Left hindlimb (tissue), 1 donor: ENCODE measurements at places on chromosomes 6 and 20.

DNA sequence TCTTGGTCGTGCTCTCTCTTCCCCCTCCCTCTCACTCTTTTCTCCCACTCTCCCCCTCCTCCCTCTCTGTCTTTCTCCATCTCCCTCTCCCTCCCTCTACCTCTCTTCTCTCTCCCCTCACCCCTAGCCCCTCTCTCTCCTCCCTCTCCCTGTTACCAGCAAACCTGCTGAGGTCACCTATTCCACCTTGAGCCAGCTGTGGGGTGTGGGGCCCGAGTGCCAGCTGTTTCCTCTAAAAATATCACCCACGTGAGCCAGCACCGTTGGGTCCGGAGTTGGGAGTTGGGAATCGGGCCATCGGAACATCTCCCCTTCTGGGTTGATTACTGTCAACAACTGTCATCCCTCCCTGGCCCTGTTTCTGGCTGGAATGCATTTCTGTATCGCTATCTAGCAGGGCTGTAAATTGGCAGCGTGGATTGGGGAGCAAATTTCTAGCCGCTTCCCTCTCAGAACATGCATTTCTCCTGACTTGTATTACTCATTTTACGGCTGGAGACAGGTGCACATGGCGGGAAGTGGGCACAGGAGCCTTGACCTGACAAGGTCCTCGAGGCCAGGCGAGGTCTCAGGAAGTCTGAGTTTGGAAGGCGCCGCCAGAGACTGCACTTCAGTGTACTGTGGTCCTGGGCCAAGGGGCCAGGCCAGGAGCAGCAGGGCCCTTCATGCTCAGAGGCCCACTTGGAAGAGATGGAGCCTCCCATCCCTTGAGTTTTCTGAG lies 165.3 kb downstream of the CDH4 start:
- DNase-seq: no peak

- peak; percentile 35 for DNase-seq
Observed at GRCh38 chr6:130019326-130020072, 1.1 kb downstream of the L3MBTL3 start.

GRCh38 chr6:11607383-11607782 lies 69.8 kb downstream of the TMEM170B start:
- peak; percentile 56 for DNase-seq

GRCh38 chr6:7615611-7616383 lies 25.8 kb downstream of the SNRNP48 start:
- no peak for DNase-seq

- no peak for DNase-seq
Observed at GRCh38 chr20:44552950-44553908, 29.1 kb upstream of the PKIG start.

GRCh38 chr20:17570347-17571152 lies 675 bp downstream of the DSTN start:
- DNase-seq: peak; percentile 81

DNA sequence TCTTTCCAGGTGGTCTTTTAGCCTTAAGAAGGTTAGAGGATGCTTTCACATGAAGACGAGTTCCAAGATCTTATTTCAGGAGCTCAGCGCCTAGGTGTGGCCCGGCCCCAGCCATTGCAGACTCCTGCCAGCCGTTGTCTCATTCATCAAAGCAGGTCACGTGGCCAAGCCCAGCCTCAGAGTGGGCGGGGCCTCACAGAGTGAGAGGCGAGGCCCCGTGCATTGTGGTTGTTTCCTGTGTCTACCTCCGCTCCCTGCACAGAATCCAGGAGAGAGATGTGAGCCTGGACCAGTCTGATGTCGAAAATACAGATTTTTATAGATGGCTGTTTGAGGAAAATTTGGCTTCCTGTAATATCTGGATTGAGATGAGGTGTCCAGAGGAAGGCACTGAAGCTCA lies 49.2 kb upstream of the CST5 start:
- DNase-seq: no peak

DNA sequence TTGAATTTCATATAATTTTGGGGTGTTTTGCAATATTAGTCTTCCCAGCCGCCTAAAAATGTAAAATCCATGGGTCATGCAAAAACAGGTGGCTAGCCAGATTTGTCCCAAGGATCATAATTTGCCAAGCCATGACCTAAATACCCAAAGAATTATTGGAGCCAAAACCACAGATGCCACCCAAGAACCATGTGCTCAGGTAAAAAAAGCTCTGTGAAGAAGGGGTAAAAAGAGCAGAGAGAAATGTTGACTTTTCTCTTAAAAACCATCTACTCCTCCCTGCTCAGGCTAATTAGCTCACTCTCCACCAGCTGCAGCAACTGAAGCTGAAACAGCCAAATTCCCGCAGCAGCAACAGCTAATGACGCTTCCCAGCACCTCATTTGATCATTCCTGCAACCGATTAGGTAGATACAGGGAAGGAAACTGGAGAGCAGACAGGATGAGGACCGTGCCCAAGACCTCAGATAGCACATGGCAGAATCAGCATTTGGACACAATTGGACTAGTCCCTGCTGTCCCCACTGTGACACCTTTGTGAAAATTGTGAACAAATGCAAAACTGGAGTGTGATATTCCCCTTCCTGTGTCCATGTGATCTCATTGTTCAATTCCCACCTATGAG lies 107.9 kb upstream of the NXT1 start:
- no peak for DNase-seq

GRCh38 chr20:46216770-46217464 lies 91.4 kb downstream of the CDH22 start:
- DNase-seq: no peak

DNA sequence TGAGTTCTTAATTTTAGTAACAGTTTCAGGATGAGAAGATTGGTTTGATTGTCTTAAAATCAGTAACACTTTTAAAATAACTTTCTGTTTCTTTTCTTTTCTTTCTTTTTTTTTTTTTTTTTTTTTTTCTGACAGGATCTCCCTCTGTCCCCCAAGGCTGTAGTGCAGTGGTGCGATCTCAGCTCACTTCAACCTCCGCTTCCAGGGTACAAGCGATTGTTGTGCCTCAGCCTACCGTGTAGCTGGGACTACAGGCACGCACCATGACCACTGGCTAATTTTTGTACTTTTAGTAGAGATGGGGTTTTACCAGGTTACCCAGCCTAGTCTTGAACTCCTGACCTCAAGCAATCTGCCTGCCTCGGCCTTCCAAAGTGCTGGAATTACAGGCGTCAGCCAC lies 33.7 kb upstream of the KCNQ5 start:
- DNase-seq: no peak

GRCh38 chr6:124434421-124434820 lies 527.8 kb upstream of the RNF217 start:
- DNase-seq: no peak

- DNase-seq: no peak
Observed at GRCh38 chr6:143885116-143885515, 20.8 kb downstream of the ZC2HC1B start.

DNA sequence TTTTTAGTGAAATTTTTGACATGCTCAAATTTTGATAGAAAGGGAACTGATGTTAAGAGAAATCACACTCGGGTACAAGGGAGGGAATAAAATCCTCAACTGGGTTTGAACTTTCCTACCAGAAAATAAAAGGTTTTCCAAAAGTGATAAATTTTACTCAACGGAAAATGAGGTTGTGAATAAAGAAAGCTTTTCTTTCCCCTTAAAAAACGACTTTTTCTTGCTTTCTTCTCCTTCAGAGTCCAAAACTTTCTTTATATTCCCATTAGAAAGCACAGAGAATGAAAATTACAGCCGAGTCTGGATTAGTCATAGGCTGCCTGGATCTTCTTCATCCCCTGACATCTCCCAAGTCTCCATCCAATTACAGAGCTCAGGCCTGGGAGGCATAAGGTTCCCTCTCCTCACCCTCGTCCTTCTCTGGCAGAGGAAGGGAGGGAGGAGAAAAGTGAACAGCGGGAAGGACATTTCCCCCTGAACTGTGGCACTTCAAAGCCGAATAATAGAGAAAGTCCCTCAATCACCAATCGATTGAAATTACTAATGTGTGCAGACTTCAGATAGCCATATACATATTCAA lies 28.1 kb upstream of the QKI start:
- no peak for DNase-seq

- DNase-seq: no peak
Observed at GRCh38 chr6:134495203-134495889, 177.4 kb upstream of the SGK1 start.

DNA sequence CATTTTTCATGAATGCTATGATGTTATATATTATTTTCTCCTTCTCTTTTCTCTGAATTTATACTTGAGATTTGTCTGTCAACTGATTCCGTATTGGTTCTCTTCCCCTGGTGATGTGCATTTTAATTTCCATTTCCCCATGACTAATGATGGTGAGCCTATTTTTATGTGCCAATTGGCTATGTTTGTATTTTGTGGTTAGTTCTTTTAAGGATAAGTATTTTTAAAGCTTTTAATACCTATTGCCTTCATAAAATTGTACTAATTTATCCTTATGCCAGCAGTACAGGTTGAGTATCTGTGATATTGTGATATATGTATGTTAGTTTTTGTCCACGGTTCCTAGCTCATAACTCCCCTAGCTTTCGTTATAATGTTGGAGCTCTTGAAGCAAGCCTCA lies 2.8 kb downstream of the POLH start:
- no peak for DNase-seq

- no peak for DNase-seq
Observed at GRCh38 chr6:146868671-146869209, 270.0 kb downstream of the ADGB start.

DNA sequence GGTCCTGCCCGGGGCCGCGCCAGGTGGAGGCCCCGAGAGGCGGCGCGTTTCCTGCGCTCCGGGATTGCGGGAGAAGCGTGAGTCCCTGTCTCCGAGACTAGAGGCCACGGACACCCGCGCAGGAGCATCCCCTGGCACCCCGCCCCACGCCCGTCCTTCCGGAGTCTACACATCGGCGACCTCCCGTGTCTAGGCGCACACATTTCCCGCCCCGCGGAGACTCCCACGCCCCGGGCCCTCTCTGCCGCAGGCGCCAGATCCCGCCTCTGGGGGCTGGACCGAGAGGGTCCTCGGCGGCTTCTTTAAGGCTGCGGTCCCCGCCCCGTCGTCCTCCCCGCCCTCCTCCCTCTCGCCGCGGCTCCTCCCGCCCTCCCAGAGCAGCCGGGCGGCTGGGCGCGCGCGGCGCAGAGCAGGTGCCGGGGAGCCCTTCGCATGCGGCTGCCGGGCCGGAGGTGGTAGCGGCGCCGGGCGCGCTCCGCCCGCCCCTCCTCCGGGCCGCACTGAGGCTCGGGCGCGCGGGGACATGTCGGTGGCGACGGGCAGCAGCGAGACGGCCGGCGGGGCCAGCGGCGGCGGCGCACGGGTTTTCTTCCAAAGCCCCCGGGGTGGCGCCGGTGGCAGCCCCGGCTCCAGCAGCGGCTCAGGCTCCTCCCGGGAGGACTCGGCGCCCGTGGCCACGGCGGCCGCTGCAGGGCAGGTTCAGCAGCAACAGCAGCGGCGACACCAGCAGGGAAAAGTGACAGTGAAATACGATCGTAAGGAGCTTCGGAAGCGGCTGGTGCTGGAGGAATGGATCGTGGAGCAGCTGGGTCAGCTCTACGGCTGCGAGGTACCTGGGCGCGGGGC lies at the start of gene PPP1R14C:
Gene PPP1R14C, plus strand, starts transcription at position 375 of the 846 bp plus-strand sequence. Its CDS starts 149 bp downstream, at position 524.
- peak; percentile 68 for DNase-seq

DNA sequence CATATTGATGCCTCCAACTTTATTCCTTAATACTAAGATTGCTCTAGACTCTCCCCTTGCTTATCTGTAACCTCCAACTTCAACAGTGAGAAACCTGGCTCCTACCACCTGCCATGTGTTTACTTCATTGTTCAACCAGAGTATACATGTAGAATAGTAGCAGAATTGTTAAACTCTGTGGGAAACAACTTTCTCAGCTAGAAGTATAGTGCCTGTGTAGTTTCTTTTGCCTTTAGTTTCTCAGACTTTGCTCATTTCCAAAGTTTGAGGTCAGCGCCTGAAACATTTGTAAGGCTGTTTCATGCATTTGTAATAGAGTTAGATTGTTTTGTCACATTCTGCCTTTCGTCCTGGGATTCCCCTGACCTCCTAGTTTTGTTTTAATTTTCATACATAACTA lies 34.9 kb upstream of the HECA start:
- DNase-seq: no peak

DNA sequence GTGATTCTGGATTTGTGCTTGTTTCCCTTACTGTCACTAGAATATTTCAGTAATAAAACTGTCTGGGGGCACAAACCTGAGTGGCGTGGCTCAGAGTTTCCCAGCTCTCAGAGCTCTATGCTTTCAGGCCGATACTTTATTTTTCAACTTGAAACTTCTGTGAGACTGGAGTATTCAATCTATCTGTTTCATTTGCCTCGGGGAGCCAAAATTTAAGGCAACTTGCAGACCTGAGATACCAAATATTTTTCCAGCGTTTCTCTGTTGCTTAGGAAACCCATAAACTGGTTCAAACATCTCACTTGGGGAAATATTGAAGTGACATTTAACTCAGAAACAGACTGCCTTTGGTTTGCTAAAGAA lies 74.7 kb downstream of the SOBP start:
- no peak for DNase-seq

DNA sequence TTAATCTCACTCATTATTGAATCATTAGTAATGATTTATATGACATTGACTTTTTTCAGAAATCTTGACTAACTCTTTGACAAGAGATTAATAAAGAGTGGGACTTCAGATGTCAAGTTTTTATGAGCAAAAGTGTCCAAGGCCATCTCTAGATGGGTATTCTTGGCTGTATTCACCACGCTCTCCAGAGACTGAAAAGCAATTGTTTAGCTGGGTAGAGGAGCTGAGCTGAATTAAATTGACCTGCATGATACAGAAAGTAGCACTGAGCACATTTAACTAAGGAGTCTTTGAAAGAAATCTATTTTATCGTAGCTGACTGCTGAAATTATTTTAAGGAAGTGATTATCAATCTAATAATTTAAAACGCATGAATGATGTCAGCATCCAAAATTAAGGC lies 89.4 kb downstream of the LINC00237 start:
- no peak for DNase-seq

DNA sequence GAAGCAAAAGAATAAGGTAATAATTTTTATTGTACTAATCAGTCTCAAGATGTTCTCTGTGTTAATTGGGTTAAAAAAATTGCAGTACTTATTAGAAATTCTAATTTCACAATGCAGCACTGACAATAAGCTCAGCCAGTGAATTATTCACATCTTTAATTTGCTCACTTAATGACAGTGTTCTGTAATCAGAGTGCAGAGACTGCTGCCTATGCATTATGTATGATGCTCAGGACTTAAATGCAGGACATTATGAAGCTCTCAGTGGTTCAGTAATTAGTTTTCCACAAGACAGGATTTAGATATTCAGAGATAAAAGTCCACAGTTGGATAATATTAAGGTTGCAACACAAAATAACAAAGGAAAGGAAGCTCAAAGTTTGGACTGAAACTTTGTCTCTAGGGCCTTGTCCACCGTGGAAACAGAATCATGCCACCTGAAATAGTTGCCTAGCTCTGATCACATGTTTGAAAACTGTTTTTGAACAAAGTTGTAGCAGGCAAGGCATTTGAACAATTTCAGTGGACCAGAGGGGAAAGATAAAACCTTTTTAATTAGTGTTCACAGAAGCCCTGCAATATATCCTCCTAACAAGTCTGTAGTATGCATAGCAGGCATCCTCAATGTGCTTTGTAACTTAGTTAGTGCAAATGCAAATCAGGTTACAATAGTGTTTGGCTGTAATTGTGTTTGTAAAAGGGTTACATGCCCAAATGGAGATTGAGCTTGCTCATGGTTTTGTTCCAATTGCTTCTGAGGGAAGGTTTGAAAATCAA lies 23.7 kb upstream of the MMS22L start:
- DNase-seq: no peak
